ENCODE measurements at places on chromosomes 16 and 17.

GRCh38 chr17:10192972-10193371, 5.4 kb downstream of the GAS7 start:
- DNase-seq, result no peak

GRCh38 chr17:51869387-51869786, 289.1 kb downstream of the CA10 start:
- no peak for DNase-seq

GRCh38 chr16:27392671-27393070, 9.3 kb upstream of the IL21R start:
- DNase-seq, result no peak

DNA sequence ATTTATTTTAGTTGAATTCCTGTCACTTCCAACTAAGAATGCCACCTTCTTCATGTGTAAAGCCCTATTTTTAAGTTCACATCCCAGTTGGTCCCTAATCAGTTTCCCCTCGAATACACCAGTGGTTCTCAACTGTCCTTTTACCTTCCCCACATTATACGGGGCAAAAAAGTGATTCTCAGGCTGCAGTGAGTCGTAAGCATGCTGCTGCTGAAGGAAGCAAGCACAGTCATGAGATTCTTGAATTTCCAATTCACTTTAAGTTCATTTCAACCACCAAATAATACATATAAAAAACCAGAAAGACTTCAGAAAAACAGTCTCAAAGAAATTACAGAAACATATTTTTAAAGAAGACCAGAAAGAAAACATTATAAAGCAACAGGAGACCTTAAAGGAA, 47.9 kb downstream of the UBE2G1 start:
- no peak for DNase-seq

- no peak for DNase-seq
These were observed 35.7 kb upstream of the NDRG4 start for GRCh38 chr16:58464047-58464915.

- DNase-seq, result no peak
These were observed 358.3 kb downstream of the SEC14L1 start for GRCh38 chr17:77498791-77499698.

- no peak for DNase-seq
These were observed 13.5 kb upstream of the LHX1 start for GRCh38 chr17:36923814-36924221.

DNA sequence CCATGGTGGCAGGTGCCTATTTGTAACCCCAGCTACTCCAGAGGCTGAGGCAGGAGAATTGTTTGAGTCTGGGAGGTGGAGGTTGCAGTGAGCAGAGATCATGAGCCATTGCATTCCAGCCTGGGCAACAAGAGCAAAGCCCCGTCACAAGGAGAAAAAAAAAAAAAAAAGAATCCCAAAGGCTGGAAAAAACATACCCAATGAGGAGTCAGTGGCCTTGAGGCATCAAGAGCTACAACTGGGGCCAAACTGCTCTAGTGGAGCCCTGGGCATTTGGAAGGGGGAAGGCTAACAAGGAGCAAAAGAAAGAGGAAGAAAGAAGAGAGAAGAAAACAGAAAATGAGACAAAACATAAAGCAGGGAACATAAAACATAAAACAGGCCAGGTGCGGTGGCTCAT, 6.9 kb downstream of the CHST6 start:
- no peak for DNase-seq

All from pulmonary artery endothelial cell (primary cell).